T-helper 1 cell (primary cell): ENCODE measurements at places on chromosomes 1 and 21.

- DNase-seq = no peak
Observed at GRCh38 chr1:23210963-23211362, 6.3 kb downstream of the HTR1D start.

DNA sequence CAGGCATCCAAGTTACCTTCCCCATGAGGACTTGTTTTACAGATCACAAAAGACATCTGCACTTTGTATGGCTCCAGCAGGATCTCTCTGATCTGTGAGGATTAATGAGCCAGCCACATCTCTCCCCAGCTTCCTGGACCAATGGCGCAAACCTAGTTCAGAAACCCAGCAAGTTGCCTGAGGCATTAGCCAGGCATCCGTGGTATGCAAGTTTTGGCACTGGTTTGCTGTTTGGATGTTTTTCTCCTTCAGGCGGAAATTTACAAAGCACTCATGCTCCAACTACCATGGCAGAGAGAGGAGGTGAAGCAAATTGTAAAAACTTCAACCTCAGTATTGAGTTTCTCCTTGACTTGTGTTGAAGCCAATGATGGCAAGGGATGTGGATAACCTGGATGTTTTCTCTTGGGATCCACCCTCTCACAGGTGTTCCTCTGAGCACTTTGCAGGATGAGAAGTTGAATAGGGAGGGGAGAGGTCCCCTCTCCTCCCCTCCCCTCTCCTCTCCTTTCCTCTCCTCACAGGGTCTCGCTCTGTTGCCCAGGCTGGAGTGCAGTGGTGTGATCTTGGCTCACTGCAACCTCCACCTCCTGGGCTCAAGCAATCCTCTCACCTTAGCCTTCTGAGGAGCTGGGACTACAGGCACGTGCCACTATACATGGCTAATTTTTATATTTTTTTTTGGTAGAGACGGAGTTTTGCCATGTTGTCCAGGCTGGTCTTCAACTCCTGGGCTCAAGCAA lies 25.6 kb upstream of the ENO1 start:
- no peak for DNase-seq

DNA sequence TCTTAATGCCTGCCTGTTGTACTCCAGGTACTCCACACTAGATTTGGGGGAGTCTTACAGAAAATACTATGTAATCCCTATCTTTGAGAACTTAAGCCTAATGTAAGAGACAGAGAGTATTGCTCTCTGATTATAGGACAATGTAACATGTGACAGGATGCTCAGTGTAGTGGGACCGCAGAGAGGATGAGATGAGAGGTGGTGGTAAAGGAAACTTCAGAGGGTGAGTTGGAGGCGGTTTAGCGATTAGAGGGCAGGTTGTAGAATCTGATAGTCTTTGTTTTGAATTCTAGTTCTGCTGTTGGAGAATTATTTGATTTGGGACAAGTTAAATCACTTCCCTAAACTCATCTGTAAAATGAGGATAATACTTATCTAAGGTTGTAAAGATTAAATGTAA lies 5.4 kb downstream of the SOAT1 start:
- DNase-seq = peak; percentile 49

DNA sequence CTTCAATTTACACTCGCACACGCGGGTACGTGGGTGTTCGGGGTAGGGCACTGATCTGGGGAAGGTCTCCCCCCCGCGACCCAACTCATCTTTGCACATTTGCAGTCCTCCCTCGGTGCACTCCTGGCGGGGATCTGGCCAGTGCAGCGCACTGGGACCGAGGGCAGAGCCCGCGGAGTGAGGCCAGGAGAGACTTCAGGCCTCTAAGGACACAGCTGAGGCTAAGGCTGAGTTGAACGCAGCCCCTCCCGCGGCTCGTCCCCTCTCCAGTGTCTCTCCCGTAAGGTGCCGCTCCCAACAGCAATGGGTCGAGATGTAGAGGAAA lies 936 bp upstream of the NCAM2 start:
- DNase-seq = no peak

DNA sequence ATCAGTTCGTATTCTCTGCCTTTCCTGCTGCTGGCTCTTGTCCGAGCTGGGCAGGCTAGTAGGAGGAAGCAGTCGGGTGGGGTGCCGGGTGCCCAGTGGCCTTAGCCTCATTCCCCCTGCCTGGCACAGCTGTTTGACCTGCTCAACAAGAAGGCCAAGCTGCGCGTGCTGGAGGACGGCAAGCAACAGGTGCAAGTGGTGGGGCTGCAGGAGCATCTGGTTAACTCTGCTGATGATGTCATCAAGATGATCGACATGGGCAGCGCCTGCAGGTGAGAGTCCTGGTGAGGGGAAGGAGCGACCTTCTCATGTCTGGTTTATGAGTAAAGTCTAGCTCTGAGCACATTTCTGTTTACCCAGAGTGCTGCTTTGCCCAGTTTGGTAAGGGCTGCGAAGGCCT lies 16.3 kb upstream of the RPS8 start:
- no peak for DNase-seq

DNA sequence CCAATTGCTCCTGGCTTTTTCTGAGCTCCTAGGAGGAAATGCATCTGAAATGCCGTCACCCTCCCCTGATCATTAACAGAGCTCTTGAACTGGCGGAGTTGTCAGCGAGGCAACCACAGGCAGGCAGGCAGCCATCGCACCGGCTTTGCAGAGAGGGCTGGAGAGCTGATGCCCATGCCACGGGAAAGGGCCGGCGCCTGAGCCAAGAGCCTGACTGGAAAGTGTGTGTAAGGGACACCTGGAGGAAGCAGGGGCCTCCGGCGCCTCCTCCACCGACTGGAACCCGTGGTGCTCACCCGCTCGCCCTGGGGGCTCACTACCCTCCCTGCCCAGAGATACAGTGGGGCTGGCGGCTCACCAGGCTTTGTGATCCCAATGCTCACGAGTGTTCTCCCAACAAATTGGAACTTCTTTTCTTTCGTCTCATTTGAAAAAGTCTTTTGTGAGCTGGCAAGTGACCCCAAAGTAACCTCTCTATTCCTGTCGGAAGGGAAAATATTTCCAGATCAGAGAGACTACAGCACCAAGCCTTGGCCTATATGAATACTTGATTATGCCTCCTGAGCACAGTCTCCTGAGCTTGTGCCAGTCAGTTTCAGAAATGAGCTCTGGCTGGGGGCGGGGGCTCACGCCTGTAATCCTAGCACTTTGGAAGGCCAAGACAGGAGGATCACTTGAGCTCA lies 97.7 kb upstream of the SLC25A33 start:
- no peak for DNase-seq
